ENCODE measurements at places on chromosomes 7 and 10.

GRCh38 chr7:18939771-18940592 is 177.5 kb downstream of the TWIST1 start:
- DNase-seq = no peak

- DNase-seq = no peak
Observed at GRCh38 chr10:8045726-8046494, 8.6 kb upstream of the GATA3 start.

DNA sequence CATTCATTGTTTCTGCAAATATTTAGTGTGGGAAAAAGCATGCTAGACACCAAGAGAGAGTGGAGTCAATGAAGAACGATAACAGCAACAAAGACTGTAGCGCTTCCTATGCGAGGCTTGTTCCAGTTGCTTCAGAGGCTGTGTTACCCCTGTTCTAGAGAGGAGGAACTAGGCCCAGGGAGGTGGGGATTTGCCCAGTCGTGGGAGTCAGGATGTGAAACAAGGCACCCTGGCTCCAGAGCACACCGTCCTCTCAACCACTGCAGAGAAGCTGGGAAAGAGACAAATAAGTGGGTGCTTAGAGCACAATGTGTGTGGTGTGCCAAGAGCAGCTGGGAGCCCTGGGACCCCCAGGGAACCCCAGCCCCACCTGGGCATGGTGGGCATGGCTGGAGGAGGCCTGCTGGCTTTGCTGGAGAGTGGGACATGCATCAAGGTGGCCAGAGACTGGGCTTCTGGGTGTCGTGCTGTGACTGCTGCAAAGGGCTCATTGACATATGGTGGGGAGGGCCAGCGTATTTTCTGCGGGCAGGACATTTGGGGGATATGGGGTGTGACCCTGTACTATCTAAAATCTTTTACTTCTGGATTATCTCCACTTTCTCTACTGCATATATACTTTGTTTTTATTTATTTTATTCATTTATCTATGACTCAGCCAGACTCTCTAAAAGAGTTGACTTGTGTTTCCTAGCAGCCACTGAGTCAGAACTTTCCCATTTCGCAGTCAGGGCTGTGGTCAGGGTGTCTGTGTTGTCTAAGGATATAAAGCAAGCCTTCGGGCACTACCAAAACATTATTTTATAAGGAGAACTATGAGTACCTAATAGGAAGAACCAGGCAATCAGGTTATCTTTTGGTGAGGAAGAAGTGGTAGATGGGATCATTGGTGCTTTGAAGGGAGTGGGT is 95.4 kb downstream of the TCF7L2 start:
- peak; percentile 95 for DNase-seq

DNA sequence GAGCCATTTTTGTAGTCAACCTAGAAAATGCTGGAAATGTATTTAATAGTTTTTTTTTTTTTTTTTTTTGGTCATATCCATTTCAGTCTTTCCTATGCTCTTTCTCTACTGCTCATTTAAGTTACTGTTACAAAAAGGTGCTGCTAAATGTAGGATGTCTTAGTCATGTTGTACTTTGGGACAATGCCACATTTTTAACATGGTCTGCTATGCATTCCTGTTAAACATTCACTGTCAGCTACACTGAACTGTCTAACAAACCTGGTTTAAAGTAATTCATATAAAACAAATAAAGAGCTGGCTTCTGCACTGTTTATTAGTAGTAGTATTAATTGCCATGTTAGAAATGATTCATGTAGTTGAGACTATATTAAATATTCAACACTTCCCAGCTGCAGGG is 108.6 kb downstream of the NSUN6 start:
- DNase-seq = peak; percentile 14

- no peak for DNase-seq
Observed at GRCh38 chr10:31549896-31550295, 230.9 kb downstream of the ZEB1 start.

GRCh38 chr10:60662917-60663614 is 115.2 kb upstream of the CDK1 start:
- DNase-seq = peak; percentile 30

DNA sequence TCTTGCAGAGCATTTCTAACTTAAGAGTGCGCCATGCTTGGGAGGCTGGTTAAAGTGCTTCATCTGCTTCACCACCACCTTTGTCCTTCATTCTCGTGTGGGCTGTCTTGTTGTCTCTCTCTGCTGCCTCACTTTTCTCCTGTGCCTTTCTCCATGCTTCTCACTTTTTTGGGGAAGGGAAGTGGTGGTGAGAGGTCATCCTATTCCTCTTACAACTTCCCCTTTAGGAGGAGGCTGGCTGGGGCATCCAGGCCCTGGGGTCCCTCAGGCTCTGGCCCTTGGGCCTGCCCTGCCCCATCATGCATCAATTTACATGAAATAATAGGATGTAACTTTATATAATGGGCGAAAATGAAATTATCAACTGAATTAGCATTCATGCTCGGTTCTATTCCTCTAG is 39.9 kb upstream of the PIP4K2A start:
- DNase-seq = no peak

GRCh38 chr10:1603181-1603580 is 134.1 kb downstream of the ADARB2 start:
- no peak for DNase-seq

Measured in HFFc6 (cell line).